AG04450 (cell line): ENCODE measurements at places on chromosomes 3 and 15.

GRCh38 chr3:196948442-196949284 lies 6.3 kb upstream of the NCBP2 start:
- no peak for DNase-seq

DNA sequence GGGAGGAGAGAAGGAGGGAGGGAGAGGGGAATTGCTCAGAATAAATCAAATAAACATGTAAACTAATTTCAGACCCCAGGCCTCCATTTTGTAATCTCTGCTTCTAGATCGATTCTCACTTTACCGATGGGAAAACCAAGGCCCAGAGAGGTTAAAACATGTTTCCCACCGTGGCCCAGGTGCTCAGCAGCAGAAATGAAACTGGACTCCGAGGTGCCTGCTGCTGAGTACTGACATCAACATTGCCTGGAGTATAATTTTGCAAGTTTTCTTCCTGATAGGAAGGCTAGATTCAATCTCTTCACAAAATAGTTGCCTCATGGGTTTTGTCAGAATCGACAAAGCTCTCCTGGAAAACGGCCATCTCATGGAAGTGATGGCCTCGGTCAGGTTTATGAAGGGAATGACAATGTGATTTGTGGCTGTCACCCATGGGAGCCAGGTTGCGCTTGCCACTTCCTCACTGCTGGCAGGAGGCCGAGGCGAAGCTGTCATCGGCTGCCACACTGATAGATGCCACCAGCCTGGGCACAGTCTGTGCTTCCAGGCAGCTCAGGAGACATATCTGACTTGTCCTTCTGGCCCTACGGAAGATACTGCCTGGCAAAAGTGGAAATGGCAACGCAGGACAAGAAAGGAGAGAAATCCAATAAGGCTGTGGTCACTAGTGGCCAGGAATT lies 133.1 kb upstream of the LRRN1 start:
- no peak for DNase-seq

GRCh38 chr3:149494759-149495580 lies 20.5 kb downstream of the TM4SF4 start:
- no peak for DNase-seq

GRCh38 chr3:173584838-173585831 lies 187.6 kb downstream of the NLGN1 start:
- DNase-seq = no peak

DNA sequence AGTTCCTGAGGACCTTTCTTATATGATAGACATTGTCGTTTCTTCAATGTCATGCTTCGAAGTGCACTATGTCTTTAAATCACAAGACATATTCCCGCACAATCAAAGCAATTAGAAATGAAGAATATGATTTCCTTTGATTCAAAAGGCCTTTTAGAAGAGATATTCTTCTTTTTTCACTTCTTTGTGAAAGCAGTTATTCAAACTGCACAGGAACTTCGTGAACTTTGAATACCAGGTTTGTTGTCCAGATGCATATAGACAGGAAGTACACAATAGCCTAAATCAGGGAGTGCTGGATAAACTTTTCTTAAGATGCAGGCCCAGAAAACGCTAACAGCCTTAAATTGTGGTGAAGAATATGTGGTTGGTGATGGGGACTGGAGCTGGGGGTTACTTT lies 591.1 kb upstream of the NAALADL2 start:
- no peak for DNase-seq

GRCh38 chr15:79724804-79725203 lies 172.0 kb downstream of the MTHFS start:
- no peak for DNase-seq

DNA sequence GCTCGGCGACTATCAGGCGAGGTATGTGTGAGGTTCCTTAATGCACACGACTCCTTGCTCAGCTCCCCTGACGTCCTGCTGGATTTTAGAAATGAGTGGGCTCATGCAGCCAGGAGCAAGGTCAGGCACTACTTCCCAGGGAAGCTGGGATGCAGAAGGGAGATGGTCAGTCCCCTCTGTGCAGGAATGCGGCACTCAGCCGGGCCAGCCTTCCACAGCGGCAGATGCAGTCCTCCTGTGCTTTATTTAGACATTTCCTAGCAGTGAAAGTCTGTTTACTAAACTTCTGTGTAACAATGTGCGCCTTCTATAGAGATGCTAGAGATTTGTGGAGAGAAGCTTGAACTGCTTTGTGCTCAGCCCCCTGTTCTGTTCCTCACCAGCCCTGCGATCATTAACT lies 252.1 kb downstream of the SLCO3A1 start:
- DNase-seq = no peak

GRCh38 chr3:21447476-21448151 lies 303.4 kb downstream of the ZNF385D start:
- DNase-seq = no peak
